Breast epithelium (tissue), 4 donors: ENCODE measurements at places on chromosomes 3 and 15. TPM values are rescaled to one million over a fixed set of nuclear protein-coding genes. Genes with fewer than 3 reads are reported as not detected.

SLC6A20 gene
- total RNA-seq: 0.16 TPM

DNA sequence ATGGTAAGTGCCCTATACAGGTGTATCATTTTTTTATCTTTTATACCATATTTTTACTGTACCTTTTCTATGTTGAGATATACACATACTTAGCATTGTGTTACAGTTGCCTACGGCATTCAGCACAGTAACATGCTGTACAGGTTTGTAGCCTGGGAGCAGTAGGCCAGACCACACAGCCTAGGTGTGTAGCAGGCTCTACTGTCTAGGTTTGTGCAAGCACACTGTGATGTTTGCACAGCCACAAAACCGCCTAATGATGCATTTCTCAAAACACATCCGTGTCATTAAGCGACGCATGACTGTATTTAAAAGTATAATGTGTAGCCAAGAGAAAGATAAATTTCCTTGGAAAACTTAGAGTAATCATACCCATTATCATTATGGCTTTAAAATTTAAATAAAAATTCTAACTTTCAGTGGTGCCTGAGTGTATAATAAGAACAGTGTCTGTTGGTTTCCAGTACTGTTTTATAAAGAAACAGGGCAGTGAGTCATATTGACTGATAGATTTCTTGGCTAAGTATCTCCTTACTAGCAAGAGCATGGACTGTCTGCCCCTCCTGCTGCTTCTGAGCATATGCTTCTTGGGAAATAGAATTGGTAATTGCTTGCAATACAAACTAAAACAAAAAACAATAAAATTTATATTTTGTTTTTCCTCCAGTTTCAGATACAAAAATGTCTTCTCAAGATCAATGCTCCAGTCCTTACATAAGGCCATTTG, 18.3 kb downstream of the CALML4 start:
- no peak for DNase-seq

- no peak for DNase-seq
These were observed 21.9 kb upstream of the POLR2M start for GRCh38 chr15:57684491-57685151.

DNA sequence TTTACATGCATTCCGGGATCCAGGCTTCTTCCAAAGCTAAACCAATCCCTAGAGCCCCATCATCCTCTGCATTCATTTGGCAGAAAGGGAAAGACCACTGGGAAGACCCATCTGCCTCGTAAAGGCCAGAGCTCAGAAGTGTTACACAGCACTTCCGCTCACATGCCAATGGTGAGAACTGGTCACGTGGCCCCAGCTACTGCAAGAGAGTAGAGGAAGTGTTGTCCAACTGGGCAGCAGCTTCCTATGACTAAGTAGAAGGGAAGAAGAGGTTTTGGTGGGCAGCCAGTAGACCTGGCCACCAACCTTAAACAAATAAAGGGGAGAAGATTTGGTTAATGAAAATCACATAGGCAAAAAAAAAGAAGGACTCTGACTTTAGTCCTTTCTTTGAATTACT, 74.4 kb upstream of the PPP2R3A start:
- no peak for DNase-seq

DNA sequence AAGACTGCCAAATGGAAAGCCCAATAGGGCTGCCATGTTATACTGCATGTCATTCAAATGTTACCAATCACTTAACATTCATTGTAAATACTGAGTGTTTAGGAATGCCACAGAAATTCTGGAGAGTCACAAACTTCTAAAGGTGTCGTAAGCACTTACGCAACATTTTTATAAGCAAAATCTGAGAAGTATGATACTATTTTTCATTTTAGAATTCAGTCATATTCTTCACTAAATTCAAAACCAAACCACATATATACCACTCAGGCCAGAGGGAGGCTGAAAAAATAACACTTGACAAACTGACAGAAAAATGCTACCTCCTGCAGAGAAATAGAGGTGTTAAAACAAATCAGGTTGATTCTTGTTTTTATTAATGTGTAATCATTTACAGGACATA, 89.8 kb downstream of the THBS1 start:
- DNase-seq: no peak

DNA sequence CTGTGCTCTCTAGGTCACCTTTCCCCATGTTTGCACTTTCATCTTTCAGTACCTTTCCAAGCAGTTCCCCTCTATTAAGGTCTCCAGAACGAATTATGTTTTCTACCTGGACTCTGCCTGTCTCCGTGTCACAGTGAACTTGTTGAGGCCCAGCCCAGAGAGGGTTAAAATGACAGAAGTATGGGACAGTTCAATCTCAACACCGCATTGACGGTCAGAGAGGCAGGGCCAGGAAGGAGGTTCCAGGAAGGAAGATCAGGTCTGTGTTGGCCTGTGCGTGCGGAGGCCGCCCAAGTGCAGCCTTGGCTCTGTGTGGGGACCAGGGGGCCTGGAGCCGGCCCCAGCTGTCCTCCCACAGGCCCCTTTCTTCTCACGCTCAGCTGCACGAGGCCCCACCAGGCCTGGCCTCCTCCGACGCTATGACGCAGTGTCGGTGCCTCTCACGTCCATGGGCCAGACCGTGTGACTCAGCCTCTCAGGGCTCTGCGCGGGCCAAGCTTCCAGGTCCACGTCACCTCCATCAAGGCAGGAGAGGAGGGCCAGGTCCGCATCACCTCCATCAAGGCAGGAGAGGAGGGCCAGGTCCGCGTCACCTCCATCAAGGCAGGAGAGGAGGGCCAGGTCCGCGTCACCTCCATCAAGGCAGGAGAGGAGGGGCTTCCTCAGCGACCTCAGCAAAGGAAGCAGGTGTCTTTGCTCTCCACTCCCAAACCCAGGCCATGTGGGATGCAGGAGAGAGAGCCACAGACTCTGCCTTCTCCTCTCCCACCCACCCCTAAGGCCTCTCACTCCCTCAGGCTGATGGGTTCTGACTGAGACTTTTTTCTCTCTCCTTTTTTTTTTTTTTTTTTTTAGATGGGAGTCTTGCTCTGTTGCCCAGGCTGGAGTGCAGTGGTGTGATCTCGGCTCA, 83.1 kb downstream of the CPN2 start:
- DNase-seq: peak; percentile 15

GRCh38 chr15:41502795-41503668, 9.4 kb downstream of the ITPKA start:
- DNase-seq: no peak

PLSCR5 gene
- total RNA-seq: not detected

GRCh38 chr15:80801891-80802680, 22.9 kb downstream of the CEMIP start:
- DNase-seq: no peak

- DNase-seq: no peak
These were observed 1.5 kb downstream of the IGF2BP2 start for GRCh38 chr3:185823078-185824044.

ANKRD34C gene
- not detected for total RNA-seq

DNA sequence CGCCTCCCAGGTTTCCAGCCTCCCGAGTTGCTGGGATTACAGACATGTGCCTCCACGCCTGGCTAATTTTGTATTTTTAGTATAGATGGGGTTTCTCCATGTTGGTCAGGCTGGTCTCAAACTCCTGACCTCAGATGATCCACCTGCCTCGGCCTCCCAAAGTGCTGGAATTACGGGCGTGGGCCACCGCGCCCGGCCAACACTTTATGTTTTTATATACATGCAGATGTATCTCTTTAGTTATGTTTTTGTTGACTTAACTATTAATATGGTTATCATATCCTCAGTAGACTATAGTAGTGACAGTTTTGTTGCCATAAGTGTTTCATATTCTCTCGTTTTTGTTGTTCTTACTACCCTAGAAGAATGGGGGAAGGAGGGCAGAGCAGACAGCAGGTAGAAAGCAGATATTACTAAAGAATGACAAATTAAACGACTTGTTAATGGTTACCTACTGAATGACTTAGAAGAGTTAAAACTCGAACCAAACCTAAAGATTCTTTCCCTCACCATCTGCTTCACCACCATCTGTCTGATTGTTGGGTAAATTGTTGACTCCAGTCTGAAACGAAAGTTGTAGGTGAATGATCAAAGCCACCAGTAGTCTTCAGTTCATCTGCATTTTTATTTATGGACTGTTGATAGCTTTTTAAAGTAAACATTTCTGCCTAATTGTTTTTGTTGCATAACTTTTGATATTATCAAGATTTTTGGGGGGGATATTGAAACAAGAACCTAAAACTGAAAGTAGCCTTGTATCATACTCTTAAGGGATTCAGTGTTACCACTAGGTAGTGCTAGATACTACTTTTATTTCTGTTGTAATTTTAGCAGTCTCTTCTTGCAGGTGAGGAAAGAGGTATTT, 89.3 kb downstream of the RASA2 start:
- DNase-seq: no peak

GRCh38 chr3:1055870-1056269, 37.0 kb upstream of the CNTN6 start:
- no peak for DNase-seq

DNA sequence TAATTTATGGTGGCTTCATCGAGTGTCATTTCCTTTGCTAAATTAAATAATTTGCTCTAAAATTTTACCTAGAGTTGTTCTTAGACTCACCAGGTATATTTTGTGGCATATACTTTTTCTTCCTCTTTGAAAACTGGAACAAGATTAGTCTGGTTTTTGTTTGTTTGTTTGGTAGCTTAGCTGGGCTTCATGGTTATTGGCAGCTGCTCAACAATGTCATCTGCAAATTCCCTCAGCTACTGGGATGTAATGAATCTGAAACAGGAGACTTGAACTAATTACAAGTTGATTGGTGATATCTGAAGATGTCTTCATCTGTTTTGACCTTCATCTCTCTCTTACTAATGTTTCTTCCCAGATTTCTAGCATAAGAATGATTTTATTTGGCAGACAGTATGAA, 270.5 kb upstream of the P2RY1 start:
- DNase-seq: no peak

B3GNT5 gene
- 6.2 TPM for total RNA-seq

SST gene
- not detected for total RNA-seq

INSYN1 gene
- total RNA-seq: 1.9 TPM

DNA sequence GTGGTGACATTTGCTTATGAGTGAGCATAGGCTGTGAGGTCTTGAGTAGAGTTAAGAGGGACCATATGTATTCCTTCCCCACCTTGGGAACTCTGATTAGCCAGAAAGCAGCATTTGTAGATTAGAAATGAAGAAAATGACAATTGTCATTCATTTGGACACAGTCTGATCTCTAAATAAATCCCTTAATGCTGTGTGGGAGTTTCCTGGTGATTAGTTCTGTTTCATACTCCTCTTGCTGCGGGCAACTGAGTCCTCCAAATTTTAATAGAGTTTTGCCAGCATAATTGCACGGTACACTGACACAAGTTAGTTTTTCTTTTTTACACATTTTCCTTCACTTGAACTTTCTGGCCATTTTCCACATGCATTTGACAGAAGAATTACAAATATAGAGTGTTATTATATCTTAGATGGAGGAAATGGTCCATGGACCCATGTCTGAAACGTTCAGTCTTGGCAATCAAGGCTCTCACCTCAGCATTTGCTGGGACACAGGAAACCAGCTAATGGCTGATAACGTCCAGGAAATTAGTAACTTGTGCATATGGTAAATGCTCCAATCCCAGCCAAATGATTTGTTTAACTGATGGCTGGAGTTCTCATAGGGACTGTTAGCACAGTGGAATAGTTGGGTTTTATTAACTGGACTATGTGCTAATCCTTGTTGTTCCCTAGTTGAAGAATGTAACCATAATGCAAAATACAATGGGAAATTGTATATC, 321.2 kb downstream of the RBMS3 start:
- no peak for DNase-seq

GRCh38 chr15:73982222-73982962, 9.7 kb downstream of the STOML1 start:
- no peak for DNase-seq

TGM4 gene
- total RNA-seq: not detected

GRCh38 chr3:124926426-124927101, 8.0 kb downstream of the MUC13 start:
- no peak for DNase-seq

DNA sequence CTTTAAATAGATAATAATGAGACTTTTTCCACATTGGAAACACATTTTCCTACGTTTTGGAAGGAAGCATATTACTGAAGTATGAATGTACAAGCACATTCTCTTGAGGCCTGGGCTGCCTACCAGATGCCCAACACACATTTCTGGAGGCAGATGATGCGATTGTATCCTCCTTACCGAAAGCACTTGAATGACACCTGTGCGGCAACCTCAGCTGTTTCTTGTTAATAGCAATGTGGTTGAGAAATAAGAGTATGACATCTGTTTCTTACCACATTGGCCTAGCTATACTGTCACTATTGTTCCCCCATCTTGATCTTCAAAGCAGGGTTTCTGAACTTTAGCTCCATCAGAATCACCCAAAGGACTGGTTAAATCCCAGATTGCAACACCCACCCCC, 84.8 kb downstream of the ARPP21 start:
- DNase-seq: no peak

DNA sequence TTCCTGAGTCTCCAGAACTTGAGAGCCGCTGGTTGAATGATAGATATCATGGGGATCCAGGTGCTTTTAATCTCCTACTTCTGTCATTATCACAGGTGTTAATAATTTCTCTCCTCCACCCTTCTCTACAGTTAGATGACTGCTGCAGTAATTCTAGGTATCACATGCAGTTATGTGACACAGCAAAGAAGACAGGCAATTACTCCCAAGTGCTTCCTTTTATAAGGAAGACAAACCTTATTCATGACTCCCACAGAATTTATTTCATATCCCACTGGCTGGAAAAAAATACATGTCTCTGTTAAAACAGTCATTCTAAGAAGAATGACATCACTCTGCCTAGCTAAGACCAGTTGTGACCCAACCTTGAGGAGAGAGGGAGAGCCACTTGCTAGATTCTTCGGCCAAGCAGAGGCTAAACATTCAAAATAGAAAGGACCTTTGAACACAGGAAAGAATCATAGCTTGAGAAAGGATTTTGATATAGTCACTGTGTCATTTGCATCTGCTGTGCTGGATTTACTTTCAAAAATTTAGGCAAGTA, 500.6 kb downstream of the SI start:
- no peak for DNase-seq

GRCh38 chr3:55164876-55165275, 237.0 kb upstream of the LRTM1 start:
- DNase-seq: no peak

PLA2G4E gene
- total RNA-seq: not detected

DNA sequence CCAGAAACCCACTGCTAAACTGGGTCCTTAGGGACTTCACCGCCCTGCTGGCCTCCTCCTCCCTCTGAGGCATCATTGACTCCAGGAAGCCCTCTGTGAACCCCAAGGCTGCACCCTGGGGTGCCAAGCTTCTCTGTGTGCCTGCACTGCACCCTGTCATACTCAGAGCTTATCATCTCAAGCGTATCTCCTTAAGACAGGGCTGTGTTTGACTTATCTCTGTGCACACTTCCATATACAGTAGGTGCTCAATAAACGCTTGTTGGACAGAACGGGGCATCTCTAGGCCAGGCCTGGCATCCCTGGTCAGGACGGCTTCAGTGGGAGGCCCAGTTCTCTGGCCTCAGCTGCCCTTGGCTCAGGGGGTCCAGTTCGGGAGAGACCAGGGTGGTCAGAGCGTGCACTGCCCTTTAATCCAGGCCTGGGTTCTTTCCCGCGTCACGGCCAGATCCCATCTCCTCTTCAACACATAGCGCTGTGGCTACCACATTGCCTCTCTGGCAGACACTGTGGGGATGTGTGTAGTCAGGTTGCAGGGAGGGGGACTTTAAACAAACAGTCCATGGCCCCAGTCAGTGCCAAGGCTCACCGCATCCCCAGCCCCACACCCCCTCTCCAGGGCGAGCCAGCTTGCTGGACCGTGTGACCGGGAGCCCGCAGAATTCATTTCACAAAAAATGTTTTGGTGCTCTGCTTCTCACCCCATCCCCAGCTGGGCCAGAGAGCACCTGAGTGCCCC, 33.4 kb downstream of the MAGEF1 start:
- DNase-seq: no peak

GRCh38 chr3:141460097-141460704, 26.6 kb upstream of the RASA2 start:
- DNase-seq: peak; percentile 83

- DNase-seq: no peak
These were observed 100.0 kb downstream of the CORO2B start for GRCh38 chr15:68678746-68679145.
